Activated T-cell treated with anti-CD3 and anti-CD28 coated beads for 48 hours (primary cell): ENCODE measurements at places on chromosomes 12 and 14.

- no peak for DNase-seq
Observed at GRCh38 chr12:106088811-106089485, 49.8 kb downstream of the NUAK1 start.

DNA sequence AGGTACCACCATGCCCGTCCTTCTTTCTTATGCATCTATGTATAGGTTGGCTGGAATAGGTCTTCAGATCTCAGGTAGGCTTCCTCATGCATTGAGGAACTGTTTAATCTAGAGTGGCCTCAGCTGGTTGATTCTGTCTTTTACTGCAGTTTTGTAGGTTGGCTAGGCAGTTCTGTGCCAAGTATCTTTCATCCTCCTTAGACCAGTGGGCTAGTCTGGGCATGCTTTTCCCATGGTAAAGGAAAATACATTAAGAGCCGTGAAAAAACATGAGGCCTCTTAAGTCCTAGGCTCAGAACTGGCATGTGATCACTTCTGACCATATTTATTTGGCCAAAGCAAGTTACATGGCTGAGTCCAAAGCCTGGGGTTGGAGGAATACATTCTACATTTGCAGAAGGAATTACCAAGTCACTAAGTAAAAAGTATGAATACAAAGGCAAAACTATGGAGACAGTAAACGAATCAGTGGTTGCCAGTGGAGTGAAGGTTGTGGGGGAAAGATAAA is 137.3 kb downstream of the WIF1 start:
- DNase-seq = no peak

DNA sequence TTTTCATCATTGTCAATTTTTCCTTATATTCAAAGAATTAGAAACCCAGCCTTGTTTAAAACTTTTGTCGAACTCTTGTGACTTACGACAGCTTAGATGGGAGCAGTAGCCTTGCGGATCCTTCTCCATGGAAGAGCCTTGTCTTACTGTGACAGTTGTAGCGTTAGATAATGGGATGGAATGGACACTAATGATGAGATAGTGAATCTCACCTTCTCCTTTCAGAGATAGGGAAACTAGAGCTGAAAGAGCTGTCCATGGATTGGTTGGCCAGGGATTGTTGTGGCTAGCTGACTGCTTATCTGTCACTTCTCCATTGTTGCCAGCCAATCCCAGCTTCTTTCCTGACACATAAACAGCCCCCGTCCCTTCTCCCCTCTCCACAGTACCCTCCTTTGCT is 59.4 kb downstream of the BHLHE41 start:
- DNase-seq = no peak

DNA sequence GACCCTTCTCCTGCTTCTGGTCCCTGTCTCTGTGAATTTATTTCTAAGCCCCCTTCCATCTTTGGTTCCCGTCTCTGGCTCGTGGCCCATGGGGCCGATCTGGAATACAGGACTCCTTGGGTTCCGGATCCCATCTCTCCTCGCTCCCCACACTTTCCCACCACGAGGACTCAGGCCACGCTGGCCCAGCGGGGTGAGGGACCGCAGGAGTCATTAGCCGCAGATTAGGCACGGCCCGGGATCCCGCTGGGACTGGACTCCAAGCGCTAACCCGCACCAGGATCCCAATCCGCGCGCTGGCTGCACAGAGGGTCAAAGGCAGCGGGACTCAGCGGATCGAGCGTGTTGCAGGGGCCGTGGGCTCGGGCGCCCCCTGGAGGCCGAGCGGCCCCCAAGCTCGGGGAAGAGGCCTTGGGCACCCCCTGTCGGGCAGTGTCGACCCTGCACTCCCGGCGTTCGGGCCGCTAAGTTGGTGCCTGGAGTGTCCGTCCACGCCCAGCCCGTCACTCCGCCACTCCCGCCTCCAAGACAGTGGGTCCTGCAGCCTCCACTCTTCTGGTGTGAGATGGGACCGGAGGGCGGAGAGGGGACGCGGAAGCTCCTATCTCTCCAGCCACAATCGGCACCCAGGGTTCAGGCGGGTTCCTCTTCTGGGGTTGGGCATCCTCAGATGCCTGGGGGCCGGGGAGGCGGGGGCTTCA is 9.5 kb downstream of the SHMT2 start:
- DNase-seq = peak; percentile 89

- no peak for DNase-seq
Observed at GRCh38 chr14:56136571-56137452, 18.6 kb downstream of the PELI2 start.

DNA sequence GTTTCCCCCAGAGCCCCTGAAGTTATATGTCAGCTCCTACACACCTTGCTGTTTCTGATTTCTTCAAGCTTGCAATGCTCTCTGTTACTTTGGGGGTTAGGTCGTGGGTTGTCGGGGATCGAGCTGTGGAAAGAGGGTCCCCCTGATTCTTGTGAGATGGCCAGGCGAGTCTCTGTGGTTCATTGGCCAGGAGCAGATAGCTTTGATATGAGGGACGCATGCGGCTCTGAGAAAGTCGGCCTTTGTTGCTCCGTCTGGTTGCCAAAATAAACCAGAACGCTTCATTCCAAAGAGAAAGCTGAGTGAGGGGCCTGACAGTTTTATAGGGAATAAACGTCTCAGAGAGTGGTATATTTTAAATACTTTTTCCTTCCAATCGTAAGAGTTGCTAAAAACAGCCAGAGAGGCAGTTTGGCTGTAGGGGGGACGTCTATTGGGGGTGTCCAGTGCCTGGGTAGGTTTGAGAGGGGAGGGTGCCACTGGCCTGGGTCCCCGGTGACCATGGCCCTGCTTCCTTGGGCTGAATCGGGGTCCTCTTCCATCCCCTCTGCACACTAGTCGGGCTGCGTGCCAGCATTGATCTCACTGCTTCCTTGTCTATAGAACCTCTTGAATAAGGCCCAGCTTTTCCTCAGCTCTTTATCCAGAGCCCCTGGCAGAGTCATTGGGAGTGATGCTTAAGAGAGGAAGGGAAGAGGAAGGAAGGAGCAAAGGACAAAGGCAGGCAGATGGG is 18.9 kb downstream of the CCND2 start:
- no peak for DNase-seq

DNA sequence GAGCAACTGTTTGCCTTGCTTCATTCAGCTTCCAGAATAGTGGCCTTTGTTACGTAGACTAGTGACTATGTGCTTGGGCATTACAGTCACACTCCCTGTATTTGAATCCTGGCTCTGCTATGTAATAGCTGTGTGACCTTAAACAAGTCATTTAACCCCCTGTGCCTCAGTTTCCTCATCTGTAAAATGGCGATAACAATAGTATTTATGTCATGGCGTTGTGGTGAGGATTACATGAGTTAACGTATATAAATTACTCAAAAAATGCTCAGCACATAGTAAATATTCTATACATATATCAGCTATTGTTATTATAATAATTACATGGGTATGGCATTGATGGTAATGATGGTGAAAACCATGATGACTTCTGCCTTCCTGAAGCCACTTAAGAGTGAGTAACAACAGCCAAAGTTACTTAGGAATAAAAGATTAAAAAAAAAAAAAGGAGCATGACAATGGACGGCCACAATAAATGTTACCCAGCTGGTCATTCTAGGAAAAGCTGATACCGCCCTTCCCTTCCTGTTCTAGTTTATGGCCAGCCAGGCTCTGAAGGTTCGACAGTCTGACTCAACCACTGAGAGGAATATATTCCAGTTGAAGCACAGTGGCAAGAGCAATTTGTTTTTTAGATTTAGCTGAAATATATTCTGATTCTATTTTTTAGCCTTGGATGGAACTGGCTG is 9.9 kb upstream of the ADIPOR2 start:
- DNase-seq = no peak

DNA sequence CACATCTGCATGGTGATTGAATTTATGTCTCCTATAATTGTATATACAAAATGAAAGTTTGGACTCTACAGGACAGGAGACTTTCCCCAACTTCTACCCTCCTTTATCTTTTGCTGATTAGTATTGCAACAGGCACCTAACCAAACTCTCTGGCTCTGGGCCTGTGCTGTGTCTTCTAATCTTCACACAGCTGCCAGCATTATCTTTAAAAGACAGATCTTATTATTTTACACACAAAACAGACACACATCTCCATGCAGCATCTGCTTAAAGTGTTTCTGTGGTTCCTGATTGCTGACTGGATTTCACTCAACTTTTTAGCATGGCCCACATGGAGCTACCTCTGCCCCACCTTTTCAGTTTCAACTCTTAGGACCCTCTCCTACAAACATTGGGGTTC is 154.9 kb upstream of the PELI2 start:
- DNase-seq = no peak

DNA sequence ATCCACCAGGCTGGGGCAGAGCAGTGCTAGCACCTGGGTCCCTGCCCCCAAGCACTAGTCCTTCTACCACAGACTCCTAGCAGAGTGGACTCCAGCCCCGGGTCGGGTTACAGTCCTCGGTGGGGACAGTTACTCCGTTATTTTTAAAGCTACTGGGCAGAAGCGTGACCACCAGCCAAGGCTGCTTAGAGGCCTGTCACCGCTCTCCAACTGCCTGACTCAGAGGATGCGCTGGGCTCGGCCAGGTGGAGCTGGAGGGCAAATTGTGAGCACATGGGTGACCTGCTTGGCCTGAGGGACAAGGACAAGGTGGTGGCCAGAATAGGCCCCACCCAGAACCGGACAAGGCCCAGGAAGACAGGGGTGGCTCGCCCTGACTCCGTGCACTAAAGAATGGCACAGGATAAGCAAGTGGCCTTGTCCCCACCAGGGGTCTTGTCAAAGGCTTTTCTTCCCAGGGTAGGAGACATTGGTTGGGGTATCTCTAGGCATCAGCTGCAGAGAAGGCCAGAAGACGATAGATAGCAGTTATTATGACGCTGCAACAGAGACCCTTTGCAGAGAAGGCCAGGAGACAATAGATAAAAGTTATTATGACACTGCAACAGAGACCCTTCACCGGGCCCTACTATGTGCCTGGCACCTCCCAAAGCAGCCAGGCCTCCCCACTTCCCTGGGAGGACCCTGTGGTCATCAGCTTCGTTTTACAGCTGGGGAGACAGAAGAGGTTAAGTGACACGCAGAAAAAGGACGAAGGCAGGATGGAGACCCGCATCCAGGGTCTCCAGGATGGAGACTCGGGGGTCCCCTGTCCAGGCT is 1.6 kb downstream of the ABCB9 start:
- DNase-seq = no peak
